ENCODE measurements at places on chromosomes 12 and 14.

GRCh38 chr14:72686832-72687231 lies 207.1 kb downstream of the DPF3 start:
- DNase-seq: no peak

- no peak for DNase-seq
These were observed 175.8 kb upstream of the GRIN2B start for GRCh38 chr12:14157088-14157747.

DNA sequence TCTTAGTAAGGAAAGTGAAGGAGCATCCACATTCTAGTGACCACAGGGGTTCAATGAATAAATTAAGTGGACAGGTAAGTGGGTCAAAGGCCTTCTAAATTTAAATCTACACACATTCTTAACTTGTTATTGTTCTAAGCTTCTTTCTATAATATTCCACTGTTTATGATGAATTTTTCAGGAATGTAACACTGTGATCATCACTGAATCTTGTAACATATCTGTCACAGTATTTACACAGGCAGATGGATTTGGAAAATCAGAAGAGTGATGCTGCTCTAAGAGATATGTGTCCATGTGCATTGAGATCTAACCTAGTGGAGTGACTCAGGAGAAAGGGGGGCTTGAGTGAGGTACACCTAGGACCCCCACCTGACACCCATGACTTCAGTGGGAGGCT lies 115.4 kb upstream of the OVCH1 start:
- DNase-seq: no peak

GRCh38 chr12:56267443-56268071 lies 815 bp downstream of the COQ10A start:
- no peak for DNase-seq

- DNase-seq: no peak
These were observed 28.1 kb downstream of the GIT2 start for GRCh38 chr12:109968032-109968420.

DNA sequence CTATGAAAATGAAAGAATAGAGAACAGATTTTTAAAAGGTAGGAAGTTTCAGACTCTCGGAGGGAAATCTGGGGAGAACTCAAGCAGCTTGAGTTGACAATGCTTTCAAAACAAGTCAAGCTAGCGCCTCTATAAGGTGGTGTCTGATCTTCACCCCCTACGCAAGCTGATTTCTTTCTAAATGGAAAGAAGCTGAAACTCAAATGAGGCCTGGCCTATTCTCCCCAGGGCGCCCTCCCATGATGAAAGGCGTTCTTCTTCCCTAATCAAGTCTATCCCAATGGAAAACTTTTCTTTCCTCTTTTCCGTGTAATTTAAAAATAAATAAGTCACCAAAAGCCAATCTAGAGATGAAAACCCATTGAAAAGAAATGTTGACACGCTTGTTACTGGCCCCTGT lies 20.6 kb downstream of the PTHLH start:
- no peak for DNase-seq

GRCh38 chr12:116145451-116145850 lies 132.0 kb downstream of the MED13L start:
- DNase-seq: no peak

DNA sequence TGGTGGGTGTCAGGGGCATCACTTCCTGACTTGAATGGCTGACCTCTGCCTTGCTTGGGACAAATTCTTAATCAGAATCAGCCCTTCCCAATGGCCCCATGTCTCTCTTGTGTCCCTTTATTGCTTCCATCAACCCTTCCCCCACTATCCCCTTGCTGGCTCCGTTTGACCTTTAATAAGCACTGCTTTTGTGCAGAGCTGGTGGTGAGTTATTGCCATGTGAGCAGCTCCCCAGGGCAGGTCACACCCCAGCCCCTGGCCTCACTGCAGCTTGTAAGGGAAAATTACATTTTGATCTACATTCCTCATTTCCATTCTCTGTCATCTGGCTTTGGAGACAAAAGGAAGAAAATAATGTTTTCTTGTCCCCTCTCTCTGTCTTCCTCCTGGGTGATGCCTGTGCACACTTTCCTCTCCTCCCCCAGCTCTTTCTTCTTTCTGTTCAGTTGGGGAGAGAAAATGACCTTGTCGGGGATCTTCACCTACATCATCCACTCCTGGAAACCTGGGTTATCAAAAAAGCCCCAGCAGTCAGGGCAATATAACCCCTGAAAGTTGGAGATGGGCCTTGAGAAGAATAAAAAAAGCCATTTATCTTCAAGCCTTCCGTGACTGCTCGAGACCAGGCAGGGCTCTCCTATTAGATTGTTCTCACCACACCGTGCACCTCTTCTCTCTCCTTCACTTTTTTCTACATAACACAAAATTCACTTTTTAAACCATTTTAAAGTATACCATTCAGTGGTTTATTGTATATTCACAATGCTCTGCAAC lies 100.4 kb upstream of the SRRM4 start:
- no peak for DNase-seq

DNA sequence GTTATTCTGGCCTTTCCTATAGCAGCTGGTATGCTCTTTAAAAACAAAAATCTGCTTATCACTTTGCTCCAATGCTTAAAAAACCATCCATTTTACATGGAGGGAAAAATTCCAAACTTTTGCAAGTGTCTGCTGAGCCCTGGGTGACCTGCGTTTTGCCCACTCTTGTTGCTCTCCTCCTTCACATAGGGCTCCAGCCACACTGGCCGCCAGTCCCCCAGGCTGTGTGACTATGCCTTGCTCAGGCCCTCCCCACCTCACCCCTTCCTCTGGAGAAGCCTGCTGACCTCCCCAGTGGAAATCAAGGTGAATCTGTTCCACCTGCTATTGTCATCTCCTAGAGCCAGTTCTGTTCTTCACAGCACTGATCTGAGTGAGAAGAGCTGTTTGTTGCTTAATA lies 126.9 kb downstream of the SLC25A47 start:
- no peak for DNase-seq

DNA sequence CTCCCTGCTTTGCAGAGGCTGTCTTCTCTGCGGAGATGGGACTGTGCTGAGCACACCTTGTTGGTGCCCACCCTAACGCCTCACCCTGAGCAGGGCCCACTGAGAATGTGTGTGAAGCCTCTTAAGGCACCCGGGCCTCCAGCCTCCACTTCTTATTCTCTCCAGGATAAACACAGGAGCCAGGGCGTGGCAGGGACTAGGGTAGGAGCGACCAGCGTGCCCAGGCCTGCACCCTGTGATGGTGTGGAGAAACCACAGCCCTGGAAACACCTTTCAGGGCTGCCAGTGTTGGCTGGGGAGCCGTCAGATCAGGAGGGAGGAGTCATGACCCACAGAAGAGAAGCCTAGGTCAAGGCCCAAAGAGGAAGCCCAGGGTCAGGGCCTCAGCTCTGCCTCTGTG lies 41.3 kb downstream of the VDR start:
- no peak for DNase-seq

DNA sequence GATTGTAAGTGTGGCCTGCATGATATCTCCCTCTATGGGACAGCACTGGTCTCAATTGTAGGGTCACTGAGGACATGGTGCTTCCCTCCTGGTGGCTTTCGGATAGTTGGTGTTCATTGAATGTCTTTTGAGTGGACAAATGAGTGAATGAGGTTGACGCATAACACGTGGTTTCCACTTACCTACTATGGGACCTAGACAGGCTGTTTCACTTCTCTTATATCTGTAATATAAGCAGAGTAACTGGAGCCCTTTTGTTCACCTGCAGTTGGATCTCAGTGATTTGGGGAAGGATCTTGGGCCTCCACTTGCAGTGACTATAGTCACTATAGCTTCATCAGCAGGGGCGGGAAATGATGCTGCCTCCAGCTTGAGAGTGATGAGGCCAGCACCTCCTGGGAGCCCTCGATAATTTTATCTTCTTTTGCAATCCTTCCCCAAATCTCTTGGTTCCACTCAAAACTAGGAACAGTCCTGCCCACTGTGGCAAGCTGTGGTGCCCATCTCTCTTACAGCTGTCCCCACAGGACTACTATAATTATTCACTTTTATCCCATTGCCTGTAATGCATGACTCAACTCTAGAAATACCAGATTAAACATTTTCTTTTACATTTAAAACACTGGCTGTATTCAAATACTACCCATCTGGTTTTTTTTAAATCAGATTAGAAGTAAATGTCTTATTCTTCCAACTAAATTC lies 242.9 kb downstream of the CHST11 start:
- DNase-seq: no peak

GRCh38 chr14:95713596-95714371 lies at the start of gene TCL1A:
TCL1A (minus strand) TSS chr14:95714125; CDS start chr14:95714066, 59 bp downstream.
- no peak for DNase-seq

DNA sequence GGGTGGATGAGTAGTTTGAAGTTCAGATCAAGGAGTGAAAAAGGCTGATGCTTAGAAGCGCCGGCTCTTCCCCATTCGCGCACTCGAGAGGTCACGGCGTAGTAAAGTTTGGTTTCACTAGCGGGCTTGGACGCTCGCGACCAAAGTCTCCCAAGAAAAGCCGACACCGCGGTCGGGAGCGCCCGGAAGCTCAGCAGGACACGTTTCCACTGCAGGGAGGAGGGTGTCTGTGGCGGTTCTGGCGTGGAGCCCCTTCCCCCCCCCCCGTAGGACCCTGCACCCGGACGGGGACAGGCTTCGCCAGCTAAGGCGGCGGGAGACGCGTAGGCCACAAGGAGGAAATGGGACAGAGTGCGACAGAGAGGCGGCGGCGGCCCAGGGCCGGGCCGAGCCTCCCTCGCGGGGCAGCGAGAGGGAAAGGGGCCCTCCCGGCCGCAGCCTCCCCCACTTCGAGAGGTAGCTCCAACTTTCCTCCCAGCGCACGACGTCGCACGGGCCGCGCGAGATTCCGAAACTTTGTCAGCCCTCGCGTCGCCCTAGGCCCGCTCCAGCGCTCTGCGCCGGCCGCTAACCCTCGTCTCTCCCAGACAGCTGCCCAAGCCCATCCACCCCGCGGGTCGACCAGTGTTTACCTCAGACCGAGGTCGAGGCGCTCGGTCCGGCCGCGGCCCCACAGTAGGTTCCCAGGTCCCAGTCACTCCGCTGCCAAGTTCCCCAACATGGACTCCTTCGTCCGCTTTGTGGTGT lies 480 bp downstream of the SCAF11 start:
- peak; percentile 71 for DNase-seq

DNA sequence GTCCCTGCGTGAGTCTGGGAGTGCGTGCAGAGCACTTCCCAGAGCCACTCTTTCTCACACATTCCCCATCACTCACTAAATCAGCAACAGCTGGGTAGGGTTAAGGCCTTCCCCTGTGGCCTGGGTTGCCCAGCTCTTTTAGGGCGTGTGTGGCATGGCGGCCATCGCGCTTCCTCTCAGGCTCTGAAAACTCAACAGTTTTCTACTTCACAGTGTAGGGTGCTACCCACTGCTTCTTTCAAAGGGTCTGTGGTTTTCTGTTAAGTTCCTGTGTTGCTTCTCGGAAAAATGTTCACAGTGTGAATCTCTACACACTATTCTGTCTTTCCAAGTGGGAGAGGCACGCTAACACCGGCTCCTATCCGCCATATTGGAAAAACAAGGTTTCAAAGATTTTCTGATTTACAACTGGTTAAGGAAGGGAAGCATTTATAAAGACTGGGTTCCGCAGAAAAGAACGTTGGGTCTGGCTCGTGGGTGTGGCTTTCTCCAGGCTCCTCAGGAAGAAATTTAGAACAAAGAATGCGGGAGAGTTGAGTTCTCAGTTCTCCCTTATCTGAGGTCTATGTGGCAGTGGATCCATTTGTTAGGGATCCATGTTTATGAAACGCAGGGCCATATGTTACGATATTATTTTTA lies 34.9 kb upstream of the AEBP2 start:
- no peak for DNase-seq

DNA sequence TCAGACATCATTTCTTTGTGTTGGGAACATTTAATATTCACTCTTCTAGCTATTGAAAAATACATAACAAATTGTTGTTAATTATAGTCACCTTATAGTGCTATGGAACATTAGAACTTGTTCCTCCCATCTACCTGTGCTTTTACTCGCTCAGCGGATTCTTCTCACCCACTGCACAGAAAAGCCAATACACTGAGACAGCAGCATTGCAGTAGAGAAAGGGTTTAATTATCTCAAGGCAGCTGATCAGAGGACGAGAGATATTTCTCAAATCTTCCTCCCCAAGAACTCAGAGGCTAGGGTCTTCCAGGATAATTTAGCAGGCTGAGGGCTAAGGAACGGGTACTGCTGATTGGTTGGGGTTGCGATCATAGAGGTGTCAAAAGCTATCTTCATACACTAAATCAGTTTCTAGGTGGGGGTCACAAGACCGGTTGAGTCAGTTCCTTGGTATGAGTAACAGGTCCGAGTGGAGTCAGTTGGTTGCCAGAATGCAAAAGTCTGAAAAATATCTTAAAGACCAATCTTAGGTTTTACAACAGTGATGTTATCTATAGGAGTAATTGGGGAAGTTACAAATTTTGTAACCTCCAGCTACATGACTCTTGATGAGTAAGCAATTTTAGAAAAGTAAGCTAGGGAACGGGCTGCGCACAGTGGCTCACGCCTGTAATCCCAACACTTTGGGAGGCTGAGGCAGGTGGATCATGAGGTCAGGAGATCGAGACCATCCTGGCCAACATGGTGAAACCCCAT lies 173.1 kb downstream of the FBXL14 start:
- DNase-seq: peak; percentile 19

DNA sequence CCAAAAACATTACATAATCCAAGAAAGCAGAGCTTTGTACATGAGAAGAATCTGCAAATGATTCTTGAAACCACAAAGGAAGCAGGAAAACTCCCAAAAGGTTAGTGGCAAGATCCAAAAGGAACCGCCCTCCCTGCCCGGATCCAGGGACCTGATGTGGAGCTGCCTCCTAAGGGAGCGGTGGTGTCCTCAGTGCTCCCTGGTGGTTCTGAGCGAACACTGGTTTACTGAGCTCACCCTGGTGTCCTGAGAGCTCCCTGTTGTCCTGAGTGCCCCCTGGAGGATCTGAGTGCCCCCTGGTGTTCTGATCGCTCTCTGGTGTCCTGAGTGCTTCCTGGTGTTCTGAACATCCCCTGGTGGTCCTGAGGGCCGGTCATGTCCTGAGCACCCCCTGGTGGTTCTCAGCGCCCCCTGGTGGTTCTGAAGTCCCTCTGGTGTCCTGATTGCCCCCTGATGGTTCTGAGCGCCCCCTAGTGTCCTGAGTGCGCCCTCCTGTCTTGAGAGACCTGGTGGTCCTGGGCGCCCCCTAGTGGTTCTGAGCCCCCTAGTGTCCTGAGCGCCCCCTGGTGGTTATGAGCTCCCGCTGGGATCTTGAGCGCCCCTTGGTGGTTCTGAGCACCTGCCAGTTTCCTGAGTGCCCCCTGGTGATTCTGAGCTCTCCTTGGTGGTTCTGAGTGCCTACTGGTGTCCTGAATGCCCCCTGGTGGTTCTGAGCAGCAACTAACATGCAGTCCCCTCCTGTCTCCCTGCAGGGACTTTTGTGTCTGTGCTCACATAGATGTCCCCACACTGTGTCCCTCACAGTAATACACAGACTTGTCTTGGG lies 891.1 kb downstream of the TMEM121 start:
- no peak for DNase-seq

DNA sequence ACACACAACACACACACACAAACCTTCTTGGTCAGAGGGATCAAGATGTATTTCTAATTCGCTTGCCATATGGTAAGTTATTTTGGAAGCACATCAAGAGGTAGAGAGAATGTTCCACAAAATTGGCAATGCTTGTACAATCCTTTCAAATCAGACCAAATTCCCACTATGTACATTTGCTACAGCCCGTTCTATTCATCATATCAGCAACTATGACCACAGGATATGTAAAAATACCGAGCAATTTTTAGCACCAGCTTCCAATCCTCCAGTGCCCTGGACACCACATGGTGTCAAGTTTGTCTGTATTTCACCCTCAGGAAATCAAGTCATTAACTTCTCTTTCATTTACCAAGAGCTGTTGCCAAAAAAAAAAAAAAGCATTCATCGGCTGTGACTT lies 21.2 kb downstream of the TBX5 start:
- no peak for DNase-seq

Measured in AML-193 (cell line).